ENCODE measurements at places on chromosomes 11 and 22.

DNA sequence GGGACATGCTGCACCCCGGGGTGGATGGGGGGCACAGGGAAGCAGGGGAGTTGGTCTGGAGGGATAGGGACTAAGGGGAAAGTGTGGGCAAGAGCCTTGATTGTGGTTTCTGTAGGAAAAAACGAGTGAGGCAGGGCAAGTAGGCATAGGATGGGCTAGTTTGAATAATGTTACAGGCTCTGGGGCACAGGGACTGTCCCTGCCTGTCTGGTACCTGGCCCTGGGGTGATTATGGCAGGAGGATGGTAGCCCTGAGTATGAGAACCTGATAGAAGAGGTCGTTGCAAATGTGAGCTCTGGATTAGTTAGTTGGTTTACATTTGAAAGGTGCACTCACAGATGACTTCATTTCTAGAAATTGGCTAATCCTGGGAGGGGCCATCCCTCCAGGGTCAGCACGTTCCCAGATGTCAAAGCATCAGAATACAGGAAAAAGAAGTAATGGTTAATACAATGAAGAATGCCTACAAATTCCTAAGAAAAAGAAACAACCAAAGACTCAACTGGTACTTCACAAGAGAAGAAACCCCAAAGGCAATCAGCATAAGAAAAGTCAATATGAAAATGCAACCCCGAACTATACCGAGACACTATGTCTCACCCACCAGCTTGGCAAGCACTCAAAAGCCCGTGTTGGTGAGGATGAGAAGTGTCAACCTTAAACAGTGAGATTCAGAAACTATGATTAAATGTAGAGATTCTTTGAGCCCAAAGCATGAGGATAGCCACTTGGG lies 11.3 kb upstream of the SMIM38 start:
- DNase-seq: no peak

DNA sequence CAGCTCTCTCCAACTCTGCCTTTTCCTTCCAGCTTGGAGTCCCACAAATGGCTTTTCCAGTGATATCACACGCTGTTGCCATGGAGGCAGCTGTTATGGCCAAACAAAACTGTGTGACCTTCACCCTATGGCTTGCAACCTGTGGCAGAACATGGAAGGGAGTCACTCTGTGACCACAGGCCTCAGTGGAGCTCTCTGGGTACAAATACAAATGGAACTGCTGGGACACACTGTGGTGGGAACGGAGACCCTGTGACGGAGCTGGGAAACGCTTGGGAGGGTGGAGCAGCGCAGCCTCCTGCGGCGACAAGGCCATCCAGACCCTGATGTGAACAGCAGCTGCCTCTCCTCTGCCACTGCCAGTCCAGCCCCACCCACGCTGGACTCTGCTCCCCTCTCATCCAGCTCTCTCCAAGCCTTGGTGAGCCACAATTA lies 162.5 kb downstream of the ETS1 start:
- no peak for DNase-seq

DNA sequence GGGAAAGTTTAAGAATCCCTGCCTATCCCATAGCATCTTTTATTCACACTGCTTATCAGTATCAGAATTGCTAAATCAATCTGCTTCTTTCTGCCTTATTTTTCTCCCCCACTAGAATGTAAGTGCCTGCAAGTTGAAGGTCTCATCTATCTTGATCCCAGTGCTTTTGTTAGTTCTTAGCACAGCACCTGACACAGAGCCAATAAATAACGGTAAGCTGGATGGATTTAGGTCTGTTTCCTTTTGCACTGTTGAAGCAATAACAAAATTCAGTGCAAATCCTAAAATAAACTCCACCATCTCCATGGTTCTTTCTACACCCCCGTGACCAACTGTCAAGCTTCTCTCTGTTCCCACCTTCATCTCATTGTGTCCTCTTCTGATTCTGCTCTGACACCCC lies 36.7 kb upstream of the CD44 start:
- DNase-seq: no peak

DNA sequence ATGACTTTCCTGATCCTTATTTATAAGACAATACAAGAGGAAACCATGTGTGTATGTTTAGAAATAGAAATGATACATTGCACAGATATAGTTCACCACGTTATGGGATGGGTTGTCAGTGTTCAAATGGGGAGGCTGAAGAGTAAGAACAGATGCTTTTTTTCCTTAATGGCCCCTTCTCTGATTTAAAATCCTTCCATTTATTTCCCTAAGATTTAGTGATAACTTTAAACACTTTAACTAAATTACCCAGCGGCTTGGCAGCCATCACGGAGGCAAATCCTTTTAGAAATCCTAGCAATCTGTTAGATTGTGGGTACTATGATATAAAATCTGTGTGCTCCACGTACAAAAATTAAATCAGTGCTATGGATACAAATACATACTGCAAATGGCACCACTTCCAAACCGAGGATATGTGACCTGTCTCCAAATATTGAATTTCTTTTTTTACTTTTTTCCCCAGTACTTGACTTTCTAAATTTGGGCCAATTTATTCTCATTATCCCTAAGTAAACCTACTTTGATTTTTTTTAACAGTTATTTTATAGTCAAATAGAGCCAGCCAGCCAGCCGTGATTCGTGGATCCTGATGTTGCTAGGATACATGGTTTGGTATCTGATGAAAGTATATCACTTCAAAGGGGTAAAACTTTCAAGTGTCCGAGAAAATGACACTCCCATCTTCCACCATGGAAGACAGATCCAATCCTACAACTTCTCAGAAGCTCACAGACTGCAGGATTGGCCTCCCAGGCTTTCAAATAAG lies 46.1 kb downstream of the BDNF start:
- no peak for DNase-seq

GRCh38 chr22:20002128-20002527 lies 14.5 kb downstream of the ARVCF start:
- no peak for DNase-seq

Data from activated CD4-positive, CD25-positive, alpha-beta regulatory T cell treated with anti-CD3 and anti-CD28 coated beads, Interleukin-2, amount 50 U/mL, for 72 hours (primary cell).